ENCODE measurements at places on chromosomes 7 and 10.

DNA sequence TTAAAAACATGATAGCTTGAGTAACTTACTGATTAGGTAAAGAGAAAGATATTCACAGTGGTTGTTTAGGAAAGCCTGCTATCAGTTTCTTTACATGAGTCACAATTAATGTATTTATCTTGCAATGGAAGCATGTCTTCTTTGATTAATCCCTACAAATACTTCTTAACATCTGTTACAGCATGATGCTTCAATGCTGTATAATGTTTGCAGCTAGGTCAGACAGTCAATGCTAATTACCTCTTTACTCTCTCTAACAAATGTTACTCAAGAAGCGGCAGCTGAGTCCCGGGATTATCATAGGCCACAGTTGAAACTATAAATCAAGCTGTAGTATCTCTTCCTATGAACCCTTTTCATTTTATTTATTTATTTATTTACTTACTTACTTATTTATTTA lies 33.2 kb downstream of the ACBD5 start:
- DNase-seq: no peak

DNA sequence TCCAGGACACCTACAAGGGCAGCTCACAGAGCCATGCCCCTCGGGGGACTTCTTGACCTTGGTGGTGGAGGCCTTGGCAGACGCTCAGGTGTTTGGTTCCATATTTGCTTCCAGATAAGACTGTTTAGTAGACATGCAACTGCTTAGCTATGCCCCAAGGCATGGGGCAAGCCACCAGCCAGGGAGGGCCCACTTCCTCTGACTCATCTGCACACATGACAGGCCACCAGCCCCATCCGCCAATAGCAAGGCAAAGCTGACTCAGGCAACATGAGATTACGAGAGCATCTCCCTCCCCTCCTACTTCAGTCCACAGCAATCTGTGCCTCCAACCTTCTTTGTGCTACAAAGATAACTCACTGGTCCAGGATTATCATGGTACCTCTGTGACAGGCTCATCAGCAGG lies 54.9 kb downstream of the KCNMA1 start:
- no peak for DNase-seq

- no peak for DNase-seq
Measured at GRCh38 chr7:43632746-43633145, 49.8 kb downstream of the STK17A start.

- DNase-seq: peak; percentile 35
Measured at GRCh38 chr10:113666682-113667252, 2.9 kb upstream of the NRAP start.

DNA sequence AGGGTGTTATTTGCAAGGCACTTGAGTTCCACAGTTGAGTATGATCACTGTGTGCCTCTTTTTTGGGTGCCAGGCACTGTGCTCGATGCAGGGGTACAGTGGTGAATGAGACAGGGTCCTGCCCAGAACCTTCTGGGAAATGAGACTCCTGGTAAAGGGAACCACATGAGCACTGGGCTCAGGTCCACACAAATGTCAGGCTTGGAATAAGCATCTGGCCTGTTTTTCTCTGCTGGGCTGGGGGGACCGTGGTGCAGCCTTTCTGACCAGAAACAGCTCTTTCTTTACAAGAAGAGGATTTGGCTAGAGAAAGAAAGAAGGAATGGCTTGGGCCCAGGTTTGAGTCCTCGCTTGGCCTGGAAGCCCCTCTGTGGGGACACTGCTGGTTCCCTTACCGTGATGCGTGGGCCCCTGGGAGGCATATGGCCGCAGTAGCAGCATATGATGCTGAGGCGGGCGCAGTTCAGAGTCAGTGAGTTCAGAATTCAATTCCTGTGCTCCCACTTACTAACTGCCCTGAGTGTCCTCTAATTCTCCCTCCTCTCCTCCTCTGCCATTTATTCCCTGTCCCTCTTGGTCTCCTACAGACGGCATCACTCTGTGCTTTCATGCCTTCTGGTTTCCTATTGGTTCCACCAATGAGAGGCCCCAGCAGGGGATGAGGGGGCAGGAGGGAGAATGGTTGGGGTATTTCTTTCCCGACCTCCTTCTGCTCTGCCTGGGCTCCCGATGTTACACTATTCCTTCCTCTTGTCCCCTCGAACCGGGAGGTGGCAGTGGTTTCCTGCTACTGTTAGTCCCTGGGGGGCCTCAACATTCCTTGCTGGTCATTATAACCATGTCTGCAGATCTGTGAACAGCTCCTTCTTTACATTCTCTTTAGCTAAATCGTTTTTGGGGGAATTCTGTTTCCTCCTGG lies 9.6 kb upstream of the KCP start:
- no peak for DNase-seq

- DNase-seq: no peak
Measured at GRCh38 chr10:109941236-109941862, 18.0 kb upstream of the XPNPEP1 start.

DNA sequence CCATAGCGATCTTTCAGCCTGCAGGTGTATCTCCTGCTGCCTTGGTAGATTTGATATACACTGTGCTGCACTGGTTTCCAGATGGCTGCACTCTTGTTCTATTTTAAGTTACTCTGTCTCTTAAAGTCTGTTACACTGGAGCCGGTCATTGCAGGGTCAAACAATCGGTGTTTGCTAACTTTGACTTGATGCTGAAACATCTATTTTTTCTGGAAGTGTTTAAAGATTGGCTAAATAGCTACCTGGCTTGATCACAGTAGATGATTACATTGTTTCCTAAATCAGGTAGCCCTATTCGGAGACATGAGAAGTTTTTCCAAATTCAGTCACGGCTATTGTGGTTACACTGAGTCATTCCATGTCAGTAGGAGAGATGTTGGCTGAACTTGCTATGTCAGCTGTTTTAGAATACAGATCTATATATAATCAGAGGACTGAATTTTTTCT lies 574.8 kb downstream of the ETV1 start:
- no peak for DNase-seq

- DNase-seq: no peak
Measured at GRCh38 chr7:149872419-149873073, 1.2 kb upstream of the ATP6V0E2 start.

GRCh38 chr7:7696458-7697119 lies 21.8 kb downstream of the RPA3 start:
- no peak for DNase-seq

DNA sequence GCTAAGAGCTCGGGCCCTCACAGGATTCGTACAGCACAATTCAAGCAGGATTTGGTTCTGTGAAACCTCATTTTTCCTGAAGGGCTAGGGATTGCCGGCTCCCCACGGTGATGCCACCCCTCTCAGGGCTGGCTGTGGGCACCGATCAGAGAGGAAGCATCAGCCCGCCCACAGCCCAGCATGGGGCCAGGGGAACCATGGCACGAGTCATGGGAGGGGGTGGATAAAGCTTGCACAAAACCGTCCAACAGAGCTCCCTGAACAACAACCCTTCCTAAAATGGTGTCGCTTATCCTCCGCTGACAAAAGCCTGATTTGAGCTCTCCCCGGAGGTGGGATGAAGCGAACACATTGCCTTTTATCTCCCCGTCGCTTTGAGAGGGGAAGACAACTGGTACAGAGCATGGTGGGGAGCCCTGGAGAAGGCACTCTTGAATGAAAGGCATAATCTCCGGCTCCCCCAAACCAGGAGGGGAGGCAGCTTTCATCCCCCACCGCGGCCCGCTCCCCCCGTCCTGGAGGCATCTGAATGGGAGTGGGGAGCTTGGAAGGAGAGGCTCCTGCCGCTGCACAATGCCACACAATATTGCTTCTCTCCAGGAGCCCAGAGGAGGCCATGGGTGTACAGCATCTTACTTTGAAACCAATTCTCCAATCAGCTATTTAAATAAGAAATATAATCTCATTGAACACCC lies 144.0 kb downstream of the RPS24 start:
- DNase-seq: no peak

- DNase-seq: peak; percentile 83
Measured at GRCh38 chr7:8176370-8177081, 85.4 kb downstream of the ICA1 start.

- DNase-seq: no peak
Measured at GRCh38 chr10:100362570-100363496, 15.8 kb downstream of the SCD start.

GRCh38 chr10:986137-986825 lies 2.0 kb upstream of the GTPBP4 start:
- DNase-seq: no peak

- no peak for DNase-seq
Measured at GRCh38 chr10:88120075-88120474, 256.6 kb downstream of the PTEN start.

DNA sequence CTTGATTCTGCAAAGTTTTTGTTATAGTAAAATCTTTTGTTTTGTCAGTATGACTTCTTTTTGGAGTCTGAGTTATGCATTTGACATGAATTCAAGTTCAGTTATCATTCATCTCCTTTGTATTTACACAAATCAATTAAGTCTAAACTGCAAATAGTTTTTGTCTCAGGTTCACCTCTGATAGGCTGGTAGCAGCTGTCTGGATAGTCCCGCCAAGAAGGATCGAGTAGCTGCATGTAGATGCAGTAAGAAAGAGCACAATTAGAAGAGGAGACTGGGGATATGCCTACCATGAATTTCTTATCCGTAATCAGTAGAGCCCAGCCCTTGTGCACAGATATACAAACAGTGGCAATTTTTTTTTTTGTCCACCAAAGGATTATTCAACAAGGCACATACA lies 392.5 kb upstream of the ETV1 start:
- DNase-seq: no peak

DNA sequence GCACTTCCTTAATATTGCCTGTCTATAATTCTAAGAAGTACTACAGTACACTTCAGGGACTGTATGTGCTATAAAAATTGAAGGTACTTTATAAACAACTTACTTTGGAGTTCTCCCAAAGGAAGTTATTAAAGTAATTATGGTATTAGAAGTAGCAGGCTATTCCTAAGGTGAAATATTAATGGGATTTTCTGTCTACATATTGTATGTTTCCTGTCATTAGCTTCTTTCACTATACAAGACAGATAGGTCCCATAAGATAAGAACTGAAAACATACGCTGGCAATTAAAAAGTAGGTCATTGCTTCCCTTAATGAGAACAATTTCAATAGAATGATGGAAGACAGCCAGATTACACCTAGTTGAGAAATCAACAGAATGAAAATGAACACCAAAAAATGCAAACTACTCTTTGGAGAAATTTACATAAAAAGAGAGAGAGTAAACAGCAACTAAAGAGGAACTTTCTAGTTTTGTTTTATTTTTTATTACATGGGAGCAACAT lies 147.0 kb downstream of the HBP1 start:
- DNase-seq: no peak

GRCh38 chr7:5339955-5340354 lies 57.2 kb downstream of the SLC29A4 start:
- no peak for DNase-seq

- no peak for DNase-seq
Measured at GRCh38 chr10:104622598-104623209, 18.4 kb upstream of the SORCS3 start.

GRCh38 chr10:62386356-62387320 lies 12.5 kb downstream of the ZNF365 start:
- no peak for DNase-seq

- no peak for DNase-seq
Measured at GRCh38 chr7:76506081-76506440, 4.3 kb upstream of the UPK3B start.

- DNase-seq: no peak
Measured at GRCh38 chr7:91915401-91916050, 25.1 kb upstream of the AKAP9 start.

GRCh38 chr7:85229544-85229943 lies 42.7 kb upstream of the SEMA3D start:
- no peak for DNase-seq

DNA sequence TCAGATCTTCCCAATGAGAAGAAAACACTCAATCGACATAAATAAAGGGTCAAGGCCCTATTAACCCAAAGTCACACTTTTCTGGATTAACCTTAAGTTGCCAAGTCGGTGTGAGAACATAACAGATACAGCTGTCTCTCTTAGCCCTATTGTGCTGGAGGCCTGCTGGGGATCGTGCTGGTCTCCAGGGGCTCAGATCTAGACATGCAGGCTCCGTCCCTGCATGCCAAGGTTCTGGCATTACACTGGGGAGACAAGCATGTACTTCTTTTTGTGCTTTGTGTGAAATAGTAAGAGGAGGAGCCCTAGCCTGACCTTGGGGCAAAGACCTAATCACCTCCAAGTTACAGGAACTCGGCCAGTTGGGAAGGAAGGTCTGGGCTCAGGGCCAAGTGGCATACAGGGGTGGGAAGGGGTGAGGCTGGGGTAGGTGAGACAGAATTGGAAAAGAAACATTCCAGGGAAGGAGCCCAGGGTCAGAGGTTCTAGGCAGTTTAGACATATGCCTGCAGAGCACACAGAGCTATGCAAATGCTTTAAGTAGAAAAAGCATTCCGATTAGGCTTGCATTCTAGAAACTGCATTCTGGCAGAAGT lies 216.4 kb downstream of the HECW1 start:
- no peak for DNase-seq

- DNase-seq: no peak
Measured at GRCh38 chr7:17155529-17155928, 142.9 kb upstream of the AHR start.

DNA sequence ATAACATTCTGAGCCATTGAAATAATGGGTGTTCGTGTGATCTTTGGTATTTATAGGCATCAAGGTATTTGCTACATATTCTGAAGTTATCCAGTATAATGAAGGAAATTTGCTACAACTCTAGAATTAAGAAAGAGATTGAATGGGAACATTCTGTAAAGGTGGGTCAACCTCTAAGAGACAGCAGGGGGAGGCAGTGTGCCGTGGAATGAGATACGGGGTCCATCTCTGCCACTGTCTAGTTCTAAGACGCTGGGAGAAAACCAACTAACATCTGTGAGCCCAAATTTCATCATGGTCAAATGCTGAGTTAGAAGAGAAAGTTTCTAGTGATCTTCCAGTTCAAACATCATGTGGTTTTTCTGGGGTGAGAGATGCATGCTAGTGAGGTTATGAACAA lies 368.9 kb downstream of the SORCS1 start:
- no peak for DNase-seq

- no peak for DNase-seq
Measured at GRCh38 chr7:37482505-37482904, 33.8 kb upstream of the ELMO1 start.

DNA sequence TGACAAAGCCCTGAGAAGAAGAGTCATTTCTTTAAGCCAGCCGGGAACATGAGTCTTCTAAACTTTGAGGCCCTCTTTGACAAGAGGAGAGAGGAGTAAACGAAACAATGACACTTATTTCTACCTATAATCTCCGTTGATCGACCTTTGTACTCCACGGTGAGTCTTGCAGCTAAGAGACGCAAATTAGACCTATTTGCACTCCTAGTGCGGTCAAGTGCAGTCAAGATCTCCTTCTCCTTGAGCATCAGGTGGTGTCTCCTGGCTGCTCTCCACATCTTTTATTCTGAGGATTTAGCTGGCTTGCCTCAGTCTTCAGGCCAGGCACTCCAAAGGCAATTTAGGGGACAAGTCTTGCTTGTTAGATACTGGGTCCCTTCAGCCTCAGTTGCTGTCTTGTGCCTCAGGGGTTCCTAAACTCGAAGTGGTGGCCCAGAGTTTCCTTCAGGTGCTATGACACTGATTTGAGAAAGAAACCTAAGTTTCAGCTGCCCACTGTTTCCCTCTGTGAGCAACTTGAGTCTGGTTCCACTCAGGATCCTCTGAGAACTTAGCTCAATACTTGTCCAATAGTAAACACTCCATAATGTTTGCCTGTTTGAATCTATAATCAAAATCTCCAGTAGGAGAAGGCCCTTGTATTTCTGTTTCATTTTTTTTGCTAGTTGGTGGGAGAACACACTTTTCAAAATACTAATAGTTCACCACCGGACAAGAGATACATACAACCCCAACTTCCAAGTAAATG lies 312.9 kb downstream of the RNLS start:
- no peak for DNase-seq

- no peak for DNase-seq
Measured at GRCh38 chr10:113423981-113424721, 128.7 kb upstream of the HABP2 start.
